ENCODE measurements at places on chromosomes 13 and 19. TPM values are rescaled to one million over a fixed set of nuclear protein-coding genes. Genes with fewer than 3 reads are reported as not detected.

The CLIP3 gene
- total RNA-seq = 2.8 TPM

The CARD8 gene
- 55.4 TPM for total RNA-seq

The KANK3 gene
- 55.8 TPM for total RNA-seq

The SERP2 gene
- total RNA-seq = 1.5 TPM

The RUBCNL gene
- total RNA-seq = 0.20 TPM

The RFPL4AL1 gene
- 0.22 TPM for total RNA-seq

The ZNF726 gene
- total RNA-seq = 2.8 TPM

The SBSN gene
- total RNA-seq = not detected

Data from lung microvascular endothelial cell (primary cell).